NCI-H2081 (cell line): ENCODE measurements at places on chromosomes 16 and 17.
A peak's percentile ranks its signal among the peaks of the same experiment; 100 is the strongest.

GRCh38 chr17:7878234-7878633 is 10.4 kb upstream of the CHD3 start:
- no peak for DNase-seq

DNA sequence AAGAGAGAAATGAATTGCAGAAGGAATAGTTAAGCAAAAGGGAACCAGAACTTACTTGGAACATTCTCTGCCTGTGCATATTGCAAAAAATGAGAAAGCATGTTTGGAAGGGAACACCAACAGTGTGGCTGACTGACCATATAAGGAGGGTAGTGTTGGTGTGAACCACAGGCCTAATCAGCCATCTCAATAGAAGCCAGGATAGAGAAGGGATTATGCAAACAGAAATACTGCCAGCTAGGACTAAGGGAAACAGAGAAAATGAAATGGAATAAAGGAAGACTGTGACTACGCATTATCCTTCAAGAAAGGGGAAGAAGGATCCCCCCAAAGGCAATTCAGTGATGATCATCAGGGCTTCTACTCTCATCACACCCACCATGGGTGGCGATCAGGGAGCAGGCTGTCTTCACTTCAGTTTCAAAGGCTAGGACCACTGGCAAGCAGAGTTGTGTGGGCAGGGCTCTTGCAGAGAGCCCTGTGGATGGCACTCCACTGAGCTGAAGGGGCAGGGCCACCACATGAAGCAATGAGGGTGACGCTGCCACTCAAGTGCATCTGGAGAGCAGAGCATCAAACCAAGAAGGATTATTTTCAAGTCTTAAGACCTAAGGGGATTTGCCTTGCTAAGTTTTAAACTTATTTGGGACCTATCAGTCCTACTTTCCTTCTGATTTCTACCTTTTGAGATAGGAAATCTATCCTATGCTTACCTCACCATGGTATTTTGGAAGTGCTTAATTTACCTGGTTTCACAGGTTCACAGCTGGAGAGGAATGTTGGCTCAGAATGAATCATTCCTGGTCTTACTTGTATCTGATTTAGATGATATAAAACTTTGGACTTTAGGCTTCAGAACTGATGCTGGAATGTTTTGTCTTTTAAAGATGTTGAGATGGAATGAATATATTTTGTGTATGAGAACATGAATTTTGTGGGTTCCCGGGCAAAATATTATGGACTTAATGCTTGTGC is 140.5 kb downstream of the SSH2 start:
- DNase-seq: no peak

GRCh38 chr17:58054641-58055040 is 28.6 kb upstream of the DYNLL2 start:
- DNase-seq: no peak

- DNase-seq: no peak
These were observed 6.4 kb upstream of the BAIAP3 start for GRCh38 chr16:1326946-1327618.

- no peak for DNase-seq
These were observed 1.2 kb upstream of the DLX4 start for GRCh38 chr17:49967621-49968404.

GRCh38 chr17:48262982-48263730 is 155.6 kb downstream of the SNX11 start:
- peak; percentile 46 for DNase-seq

- no peak for DNase-seq
These were observed 6.1 kb upstream of the EIF1 start for GRCh38 chr17:41682631-41683030.

DNA sequence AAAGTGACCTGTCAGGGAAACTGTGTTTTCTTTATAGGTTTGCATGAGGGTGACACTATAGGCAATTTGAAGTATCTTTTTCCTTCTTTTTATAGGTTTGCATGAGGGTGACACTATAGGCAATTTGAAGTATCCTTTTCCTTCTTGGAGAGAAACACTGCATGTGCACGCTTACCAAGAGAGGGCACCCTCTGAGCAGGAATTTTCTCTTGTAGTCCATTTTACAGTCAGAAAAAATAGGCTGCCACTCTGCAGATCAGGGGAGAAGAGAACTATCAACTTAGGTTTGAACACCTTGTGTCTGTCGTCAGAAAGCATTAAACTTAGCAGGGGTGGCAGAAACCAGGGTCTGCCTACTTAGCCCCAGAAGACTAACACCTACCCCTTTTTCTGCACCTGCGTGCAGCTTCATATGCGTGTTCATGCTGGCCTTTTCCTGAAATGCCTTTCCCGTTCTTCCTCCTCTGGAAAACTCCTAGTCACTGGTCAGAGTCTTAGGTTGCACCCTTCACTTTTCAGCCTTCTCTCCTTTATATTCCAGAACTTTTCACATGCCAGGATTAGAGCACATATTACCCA is 16.4 kb upstream of the SMIM36 start:
- peak; percentile 23 for DNase-seq

- no peak for DNase-seq
These were observed 211.8 kb downstream of the ZNF423 start for GRCh38 chr16:49644145-49644463.

DNA sequence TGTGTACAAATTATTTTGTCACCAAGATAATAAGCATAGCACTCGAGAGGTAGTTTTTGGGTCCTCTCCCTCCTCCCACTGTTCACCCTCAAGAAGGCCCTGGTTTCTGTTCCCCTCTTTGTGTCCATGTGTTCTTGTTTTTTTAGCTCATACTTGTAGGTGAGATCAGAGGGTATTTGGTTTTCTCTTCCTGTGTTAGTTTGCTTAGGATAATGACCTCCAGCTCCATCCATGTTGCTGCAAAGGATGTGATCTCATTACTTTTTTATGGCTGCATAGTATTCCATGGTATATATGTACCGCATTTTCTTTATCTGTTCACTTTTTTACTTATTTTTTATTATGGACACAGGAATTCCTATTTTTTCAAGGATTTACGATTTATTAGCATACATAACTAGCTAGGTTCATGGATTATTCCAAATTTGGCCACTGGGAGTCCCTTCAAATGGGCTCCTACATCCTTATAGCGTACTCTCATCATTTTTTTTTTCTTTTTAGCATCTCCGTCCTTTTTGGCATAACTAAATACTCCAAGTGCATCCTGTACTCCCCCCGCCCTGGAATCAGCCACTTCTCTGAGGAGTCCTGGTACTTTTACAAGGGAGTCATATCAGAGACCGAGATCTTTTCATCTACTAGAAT is 7.3 kb downstream of the TADA2A start:
- DNase-seq: no peak

DNA sequence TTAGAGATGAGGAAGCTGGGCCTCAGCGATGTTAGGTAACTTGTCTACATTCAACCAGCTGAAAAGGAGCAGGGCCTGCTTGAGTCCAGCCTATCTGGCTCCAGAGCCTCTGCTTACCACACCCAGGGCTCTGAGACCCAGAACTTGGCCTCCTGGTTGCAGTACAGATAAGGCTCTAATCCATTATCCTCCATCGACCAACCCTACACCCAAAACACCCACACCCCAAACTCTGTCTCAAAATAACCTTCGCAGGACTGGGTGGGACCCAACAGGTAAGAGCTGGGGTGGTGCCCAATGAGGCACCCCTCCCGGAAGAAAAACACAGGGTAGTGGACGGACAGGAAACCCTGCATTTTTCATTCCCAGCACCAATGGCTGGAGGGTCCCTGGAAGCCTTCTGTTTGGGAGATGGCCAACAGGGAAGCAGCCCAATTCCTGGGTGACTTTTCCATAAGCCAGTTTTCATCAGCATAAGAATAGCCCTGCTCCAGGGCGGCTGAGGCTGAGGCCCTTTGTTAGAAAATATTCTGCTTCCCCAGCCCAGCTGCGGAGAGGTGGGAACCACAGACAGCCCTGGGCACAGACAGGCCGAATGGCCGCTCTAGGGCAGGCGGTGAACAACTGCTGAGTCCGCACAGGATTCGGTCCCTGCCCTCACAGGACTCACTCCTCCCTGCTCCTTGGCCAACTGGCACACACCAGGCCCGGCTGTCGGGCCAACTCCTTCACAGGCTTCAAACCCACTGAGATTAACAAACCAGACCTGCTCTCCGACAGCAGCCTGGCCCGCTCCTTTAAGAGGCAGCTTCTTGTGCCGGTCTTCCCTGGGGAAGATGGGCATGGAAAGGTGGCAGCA is 9.8 kb downstream of the SMIM5 start:
- no peak for DNase-seq

GRCh38 chr17:56640116-56640515 is 46.6 kb downstream of the NOG start:
- DNase-seq: no peak

GRCh38 chr16:59148769-59149155 is 414.6 kb upstream of the GOT2 start:
- no peak for DNase-seq

DNA sequence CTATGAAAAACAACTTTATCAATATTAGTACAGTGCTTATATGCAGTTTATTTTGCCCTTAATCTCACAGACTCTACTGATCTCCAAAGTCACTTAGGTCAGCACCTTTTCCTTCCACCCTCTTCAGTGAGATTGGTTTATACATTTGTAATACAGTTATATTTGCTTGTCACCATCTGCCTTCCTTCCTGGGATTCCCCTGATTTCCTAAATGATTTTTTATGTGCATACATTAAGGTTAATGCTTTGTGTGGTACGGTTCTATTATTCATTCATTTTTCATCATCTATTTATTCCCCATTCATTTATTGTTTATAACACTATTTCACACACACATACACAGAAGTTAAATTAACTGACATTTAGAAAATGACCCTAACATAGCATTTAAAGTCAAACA is 419.8 kb upstream of the CDH11 start:
- no peak for DNase-seq
